ENCODE measurements at places on chromosomes 7 and 10. TPM values are rescaled to one million over a fixed set of nuclear protein-coding genes. Genes with fewer than 3 reads are reported as not detected.

Gene SLC29A4
- total RNA-seq = 1.3 TPM

Gene IQUB
- total RNA-seq = 0.32 TPM

Gene SOSTDC1
- 11.6 TPM for total RNA-seq

GRCh38 chr7:68823996-68824780 lies 774.1 kb upstream of the AUTS2 start:
- DNase-seq = no peak
- H3K4me3 ChIP-seq = no peak overlapping the region
- H3K36me3 ChIP-seq = no peaks in the 10 kb centered on the region
- no peak overlapping the region for H3K27ac ChIP-seq

All from breast epithelium (tissue), 4 donors.